SK-MEL-5 (cell line): ENCODE measurements at places on chromosomes 6 and 20.

DNA sequence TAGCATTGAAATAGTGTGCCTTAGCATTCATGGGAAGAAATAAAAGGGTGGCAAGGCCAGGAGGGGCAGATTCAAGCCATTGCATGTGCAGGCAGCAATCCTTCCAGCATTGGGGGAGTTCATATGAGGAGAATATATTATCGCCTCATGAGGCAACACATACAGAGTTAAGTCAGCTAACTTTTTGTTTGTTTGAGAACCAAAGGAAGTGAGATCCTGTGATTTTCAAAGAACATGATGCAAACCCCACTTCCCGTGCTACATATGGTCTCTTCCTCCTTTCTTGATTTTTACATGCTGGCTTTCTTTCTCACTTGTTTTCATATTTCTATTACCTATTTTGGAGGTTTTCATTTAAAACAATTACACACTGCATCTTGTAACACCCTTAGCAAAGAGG is 579.7 kb upstream of the ARID1B start:
- DNase-seq, result no peak

DNA sequence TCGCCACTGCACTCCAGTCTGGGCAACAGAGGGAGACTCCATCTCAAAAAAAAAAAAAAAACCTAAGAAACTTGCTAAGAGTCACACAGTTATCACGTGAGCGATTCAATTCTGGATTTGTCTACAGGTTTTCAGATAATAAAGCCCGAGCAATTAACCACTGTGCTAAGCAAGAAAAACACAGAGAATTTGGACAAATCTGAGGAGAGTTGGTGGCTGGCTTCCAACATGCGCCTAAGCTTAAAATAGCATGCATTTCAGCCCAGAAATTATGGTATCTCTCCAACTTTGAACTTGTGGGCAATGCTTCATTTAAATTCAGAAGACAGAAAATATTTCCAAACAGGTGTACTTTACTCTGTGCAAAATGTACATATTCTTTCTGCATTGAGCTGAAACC is 232.9 kb downstream of the TSHZ2 start:
- no peak for DNase-seq

DNA sequence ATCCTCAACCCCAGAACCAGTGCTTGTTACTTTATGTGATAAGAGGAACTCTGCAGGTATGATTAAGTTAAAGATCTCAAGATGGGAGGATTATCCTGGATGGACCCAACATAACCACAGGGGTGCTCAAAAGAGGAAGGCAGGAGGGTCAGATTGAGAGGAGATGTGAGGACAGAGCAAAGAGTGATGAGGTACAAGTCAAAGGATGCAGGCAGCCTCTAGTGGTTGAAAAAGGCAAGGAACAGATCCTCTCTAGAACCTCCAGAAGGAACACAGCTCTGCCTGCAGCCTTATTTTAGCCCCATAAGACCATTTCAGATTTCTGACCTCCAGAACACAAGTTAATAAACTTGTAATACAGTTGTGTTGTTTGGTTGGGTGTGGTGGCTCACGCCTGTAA is 41.2 kb downstream of the PDSS2 start:
- peak; percentile 65 for DNase-seq

GRCh38 chr6:49543087-49543858 is 7.2 kb upstream of the C6orf141 start:
- DNase-seq, result no peak
